ENCODE measurements at places on chromosomes 6 and 20. TPM values are rescaled to one million over a fixed set of nuclear protein-coding genes. Genes with fewer than 3 reads are reported as not detected.
A peak's percentile ranks its signal among the peaks of the same experiment; 100 is the strongest.

Gene UBE2J1
- 59.3 TPM for polyA plus RNA-seq

Gene VIP
- polyA plus RNA-seq: 1.6 TPM

DNA sequence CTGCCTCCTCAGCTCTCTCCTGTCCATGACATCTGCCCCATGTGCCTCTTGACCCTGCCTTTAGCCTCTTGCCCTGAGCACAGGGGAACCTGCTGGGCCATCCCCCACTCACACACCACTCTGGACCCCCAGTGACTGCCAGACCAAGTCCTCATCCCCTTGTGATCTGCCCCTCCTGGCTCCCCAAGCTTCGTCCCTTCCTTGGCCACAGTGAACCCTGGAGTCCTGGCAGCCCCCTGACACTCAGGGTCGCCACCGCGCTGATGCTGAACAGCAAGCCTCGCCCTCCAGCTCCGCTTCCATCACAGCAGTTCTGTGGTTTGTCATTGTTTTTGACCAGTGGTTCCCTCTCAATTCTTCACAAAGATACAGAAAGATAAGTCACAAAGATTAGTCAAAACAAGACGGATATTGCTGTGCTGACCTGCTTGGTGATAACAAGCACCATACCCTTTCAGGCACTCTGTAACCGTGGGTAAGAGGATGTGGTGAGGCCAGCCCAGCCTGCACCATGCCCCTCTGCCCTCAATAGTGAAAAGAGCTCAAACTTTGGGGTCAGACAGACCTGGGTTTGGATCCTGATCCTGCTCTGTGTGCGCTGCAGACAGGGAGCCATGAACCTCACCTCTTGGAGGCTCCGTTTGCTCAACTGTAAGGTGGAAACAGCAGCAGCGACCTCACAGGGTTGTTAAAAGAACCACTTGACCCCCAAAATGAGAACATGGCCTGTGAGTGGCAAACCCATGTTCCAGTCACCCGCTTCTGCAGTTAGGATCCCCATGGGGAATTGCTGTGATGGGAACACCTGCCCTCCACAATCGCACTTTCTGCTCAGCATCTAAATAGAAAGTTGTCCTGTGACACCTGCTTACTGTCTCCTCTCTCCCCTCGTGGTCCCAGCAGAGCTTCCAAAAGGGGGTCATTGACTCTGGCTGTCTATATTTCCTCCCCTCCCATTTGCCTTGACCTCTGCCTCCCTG is 114.5 kb downstream of the TOX2 start:
- no peak for DNase-seq

GRCh38 chr6:142413111-142413510 is 111.3 kb downstream of the ADGRG6 start:
- no peak for DNase-seq

- DNase-seq: peak; percentile 57
Observed at GRCh38 chr6:35258858-35259193, 709 bp upstream of the ZNF76 start.

Data from left kidney (tissue), 8 donors.